ENCODE measurements at places on chromosomes 2 and 18.
A peak's percentile ranks its signal among the peaks of the same experiment; 100 is the strongest.

DNA sequence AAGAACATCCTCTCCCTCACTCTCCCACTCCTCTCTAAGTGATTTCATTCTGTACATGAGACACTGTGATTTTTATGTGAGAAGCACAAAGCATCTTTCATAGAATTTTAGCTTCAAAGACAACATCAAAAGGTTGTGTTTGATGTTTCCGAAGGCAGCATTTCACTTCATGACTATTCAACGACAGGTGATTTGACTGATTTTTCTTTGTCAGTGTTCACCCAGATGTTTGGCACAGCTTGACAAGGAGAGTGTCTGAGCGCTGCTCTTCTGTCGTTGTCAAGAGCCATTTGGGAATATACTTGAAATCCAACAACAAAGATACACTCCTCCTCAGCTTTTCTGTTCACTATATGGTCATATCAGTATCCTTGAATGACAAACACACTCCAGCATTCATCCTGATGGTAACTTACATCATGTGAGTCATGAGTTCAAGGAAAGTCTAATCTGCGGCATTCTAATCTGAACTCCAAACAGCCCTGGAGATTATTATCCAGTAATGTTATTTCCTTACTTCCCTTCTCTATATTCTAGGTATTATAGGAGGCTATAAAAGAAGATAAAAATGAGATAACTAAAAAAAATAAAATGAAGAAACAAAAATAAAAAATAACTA is 45.9 kb upstream of the ST6GAL2 start:
- DNase-seq, result no peak

DNA sequence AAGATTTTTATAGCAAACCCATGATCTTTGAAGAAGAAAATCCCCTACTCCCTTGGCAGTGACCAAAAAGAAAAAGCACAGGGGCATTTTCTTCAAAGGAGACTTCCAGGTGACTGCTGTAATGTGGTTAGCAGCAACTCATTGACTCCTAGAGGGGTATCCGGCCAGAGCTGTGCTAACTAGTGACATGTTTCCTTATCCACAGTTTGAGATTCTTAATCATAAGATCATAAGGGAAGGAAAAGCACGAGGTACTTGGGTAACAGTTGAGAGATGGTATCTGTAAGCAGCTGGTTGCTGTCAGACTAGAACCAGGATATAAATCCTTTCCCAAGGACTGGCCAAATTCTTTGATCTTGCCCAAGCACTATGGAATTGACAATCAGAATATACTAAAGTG is 124.7 kb downstream of the MREG start:
- no peak for DNase-seq

GRCh38 chr2:206512999-206513398 is 69.7 kb downstream of the ADAM23 start:
- DNase-seq, result no peak

- no peak for DNase-seq
Observed at GRCh38 chr2:48147719-48148118, 241.4 kb upstream of the FBXO11 start.

- no peak for DNase-seq
Observed at GRCh38 chr2:184554736-184555135, 43.6 kb upstream of the ZNF804A start.

GRCh38 chr2:235170536-235171521 is 219.0 kb downstream of the SH3BP4 start:
- DNase-seq, result no peak

DNA sequence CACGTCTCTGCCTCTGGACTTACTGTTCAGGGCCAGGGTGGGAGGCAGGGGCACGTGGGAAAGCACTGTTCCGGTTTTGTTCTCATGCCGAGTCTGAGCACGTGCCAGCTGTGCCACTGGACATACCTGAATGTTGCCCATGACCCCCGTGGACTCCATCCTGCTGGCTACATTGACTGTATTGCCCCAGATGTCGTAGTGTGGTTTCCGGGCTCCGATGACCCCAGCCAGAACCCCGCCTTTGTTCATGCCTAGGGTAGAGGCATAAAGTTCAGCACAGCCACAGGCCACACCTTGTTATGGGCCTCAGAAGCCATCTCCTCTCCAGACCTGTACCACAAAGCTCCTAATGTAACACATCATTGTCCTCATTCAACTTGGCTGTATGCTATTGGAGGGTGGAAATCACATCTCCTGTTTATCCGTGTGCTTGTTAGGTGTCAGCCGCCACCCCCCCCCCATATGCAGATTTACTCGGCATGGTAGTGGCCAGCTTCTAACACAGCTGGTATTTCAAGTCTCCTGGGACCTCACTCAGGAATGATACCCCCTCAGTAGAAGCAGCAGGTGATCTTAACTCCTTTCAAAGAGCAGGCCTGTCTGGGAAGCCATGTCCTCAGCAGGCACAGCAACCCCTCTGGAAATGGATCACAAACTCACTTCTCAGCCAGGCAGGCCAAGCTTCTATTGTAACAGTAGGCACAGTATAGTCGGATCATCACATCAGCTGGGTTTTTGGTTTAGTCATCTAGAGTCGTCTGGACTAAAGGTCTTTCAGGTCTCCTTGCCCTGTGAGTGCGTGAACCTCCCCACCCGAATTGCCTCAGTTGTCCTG is 27.6 kb downstream of the CENPO start:
- DNase-seq, result no peak

DNA sequence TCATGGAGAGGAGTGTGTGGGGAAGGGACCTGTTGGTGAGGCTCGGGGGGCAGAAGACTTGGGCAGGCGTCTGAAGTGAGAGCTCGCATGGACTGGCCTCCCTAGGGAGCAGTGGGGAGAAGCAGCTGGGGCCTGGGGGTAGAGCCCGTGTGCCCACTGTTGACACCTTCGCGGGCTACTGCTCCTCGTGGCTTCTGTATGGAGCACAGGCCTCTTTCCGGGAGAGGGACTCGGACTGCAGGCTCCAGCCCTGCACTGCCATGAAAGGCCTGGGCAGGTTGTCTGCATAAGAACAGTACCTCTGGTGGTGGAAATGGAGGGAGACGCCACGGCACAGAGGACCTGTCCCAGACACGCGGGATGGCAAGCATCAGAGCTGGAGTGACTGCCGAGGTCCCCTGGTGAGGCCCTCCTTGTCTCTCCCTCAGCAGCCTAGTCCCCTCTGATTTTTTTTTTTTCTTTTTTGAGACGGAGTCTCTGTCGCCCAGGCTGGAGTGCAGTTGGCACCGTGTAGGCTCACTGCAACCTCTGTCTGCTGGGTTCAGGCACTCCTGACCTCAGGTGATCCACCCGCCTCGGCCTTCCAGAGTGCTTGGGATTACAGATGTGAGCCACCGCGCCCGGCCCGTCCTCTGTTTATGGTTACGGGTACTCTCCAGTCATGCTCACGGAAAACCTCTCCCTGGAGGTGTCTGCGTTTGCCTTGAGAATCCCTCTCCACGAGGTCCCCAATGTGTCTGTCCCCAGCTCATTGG is 44.7 kb upstream of the PTMA start:
- DNase-seq, result no peak

DNA sequence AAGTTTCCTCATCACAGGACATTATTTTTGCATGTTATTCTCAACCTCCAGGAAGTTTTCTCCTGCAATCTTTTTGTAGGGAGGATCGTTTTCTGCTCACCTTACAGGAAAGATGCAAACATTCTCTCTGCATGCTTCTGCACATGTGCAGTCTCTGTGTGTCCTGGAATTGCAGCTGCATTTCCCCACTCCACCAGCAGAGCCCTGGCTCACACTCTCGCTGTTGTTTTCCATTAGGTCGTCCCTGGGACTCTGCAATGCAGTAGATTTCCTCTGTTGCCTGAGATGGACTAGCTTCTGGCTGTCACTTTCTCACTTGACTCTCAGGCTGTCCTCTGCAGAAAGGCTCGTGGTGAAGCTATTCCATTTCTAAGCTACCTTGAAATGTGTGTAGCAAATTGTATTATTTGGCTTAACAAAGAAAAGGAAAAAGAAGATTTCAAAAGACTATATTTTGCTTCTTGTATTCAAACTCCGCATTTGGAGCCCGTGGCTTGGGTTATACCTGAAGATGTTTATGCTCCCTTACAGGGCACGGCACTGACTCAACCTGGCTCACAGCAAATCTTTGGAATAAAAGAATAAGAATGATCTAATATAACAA is 346.7 kb downstream of the RAD51AP2 start:
- peak; percentile 1 for DNase-seq

GRCh38 chr2:109497911-109498870 is 115.6 kb downstream of the SEPTIN10 start:
- DNase-seq, result no peak

- no peak for DNase-seq
Observed at GRCh38 chr2:26560892-26561291, 80.3 kb downstream of the CIB4 start.

GRCh38 chr18:22987547-22988189 is 54.5 kb downstream of the RBBP8 start:
- DNase-seq, result no peak
